ENCODE measurements at places on chromosomes 7 and 10.

- DNase-seq = no peak
Observed at GRCh38 chr7:26965724-26966123, 101.3 kb upstream of the SKAP2 start.

- no peak for DNase-seq
Observed at GRCh38 chr7:112942981-112943380, 143.6 kb downstream of the GPR85 start.

DNA sequence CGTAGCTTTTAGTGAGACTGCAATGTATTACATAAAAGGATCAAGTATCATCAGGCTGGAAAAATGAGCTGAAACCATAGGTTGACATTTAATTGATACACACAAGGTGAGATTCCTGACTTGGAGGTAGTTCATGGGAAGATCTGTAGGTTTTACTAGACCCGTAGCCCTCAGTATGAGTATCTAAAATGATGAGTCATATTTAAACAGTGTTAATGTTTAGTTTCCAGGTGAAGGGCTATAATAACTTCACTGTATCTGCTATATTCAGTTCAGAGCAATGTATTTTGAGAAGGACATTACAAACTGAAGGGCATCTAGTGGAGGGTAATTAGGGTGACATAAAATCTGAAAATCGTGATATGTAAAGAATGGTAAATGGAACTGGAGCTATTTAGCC, 35.0 kb downstream of the ENTPD1 start:
- no peak for DNase-seq

GRCh38 chr10:49361735-49362568, 33.9 kb downstream of the DRGX start:
- no peak for DNase-seq

GRCh38 chr10:15370212-15370855, 755 bp downstream of the FAM171A1 start:
- DNase-seq = peak; percentile 24

DNA sequence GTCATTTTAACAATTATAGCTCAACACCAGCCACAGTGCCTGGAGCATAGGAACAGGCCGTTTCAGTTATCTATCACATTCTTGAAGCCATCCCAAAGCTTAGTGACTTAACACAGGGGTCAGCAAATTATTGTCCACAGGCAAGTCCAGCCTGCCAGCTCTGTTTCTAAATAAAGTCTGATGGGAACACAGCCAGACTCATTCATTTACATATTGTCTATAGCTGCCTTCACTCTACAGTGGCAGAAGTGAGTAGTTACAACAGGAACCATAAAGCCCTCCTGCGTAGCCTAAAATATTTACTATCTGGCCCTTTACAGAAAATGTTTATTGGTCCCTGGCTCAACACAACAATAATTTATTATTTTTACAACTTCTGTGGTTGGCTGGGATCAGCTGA, 407.5 kb upstream of the AUTS2 start:
- no peak for DNase-seq

GRCh38 chr10:43228783-43229207, 38.1 kb downstream of the RASGEF1A start:
- peak; percentile 10 for DNase-seq

DNA sequence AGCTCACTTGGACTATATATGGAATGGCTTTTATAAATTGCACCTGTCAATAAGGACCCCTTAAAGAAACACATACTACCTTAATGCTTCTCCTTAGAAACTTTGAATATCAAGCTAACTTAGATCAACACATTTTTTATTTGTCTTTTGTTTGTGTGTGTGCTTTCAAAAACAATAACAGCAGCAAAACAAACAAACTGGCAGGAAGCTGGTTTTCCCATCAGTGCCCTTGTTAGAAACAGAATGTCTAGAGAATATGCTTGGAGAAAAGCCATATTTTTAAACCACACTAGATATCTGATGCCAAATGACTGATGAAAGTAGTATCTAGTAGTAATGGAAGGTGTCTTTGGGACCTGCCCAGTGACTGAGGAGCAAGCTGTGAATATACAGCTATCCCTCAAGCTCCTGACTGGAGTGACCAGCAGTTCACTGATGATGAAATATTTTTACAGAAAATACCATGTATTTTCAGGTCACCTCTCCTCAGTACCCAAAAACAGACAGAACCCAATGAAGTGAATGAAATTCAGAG, 1.0 kb downstream of the PDE1C start:
- DNase-seq = no peak

- DNase-seq = no peak
Observed at GRCh38 chr7:8390262-8390626, 43.2 kb upstream of the NXPH1 start.

DNA sequence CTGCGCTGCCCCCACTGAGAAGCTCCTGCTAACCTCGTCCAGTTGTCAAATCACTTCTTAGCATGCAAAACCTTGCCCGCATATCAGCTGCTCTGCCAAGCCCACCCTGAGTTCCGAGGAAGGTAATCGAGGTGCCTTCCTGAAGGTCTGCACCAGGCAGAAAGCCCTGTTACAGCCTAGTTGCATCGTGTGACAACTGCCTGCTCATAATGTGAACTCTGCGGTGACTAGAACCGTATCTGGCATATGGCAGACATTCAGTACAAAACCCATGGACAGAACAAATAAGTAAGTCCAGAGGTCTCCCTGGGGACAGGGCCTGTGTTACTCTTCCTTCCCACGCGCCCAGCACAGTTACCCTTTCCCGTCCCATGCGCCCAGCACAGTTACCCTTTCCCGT, 394.3 kb downstream of the DNAJB6 start:
- no peak for DNase-seq

- DNase-seq = no peak
Observed at GRCh38 chr10:21509341-21510240, 15.9 kb downstream of the SKIDA1 start.

DNA sequence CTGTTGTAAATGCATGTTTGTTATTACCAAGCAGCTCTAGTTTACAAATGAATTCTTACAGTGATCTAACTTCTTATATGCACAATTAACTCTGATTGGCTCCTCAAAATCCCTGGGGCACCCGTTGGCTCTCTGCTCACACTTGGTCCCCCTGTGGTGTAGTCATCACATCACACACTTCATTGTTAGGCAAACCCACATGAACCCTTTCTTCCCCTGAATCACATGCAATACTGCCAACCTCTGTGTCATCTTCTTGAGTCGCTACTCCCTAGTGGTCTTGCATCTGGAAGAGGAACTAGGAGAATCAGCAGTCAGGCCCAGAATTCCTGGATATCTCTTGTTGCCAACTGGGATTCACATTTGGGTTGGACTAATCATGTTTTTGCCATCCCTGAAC, 73.1 kb downstream of the CD36 start:
- no peak for DNase-seq

GRCh38 chr7:55299273-55299967, 65.7 kb upstream of the LANCL2 start:
- no peak for DNase-seq

DNA sequence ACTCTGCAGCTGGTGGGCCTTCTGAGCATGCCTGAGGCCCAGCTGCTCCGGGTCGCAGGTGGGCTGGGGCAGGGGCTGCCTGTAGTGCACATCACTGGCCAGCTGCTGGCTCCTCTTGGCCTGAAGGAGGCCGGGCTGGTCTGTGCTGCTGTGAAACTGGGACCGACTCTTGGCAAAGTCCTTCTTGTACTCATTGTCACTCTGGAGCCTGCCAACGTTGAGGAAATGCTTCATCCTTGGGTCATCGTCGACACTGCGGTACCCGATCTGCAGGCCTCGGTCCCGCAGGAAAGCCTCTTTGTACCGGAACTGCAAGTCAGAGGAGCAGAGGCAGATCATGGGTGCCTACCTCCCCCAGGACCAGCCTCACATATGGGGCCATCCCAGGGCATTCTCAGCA, 37.7 kb downstream of the HABP2 start:
- no peak for DNase-seq

GRCh38 chr10:103986360-103986759, 19.4 kb downstream of the SLK start:
- DNase-seq = peak; percentile 37
